ENCODE measurements at places on chromosomes 6 and 20.

- DNase-seq, result no peak
Measured at GRCh38 chr6:97120511-97120910, 162.5 kb downstream of the MMS22L start.

GRCh38 chr6:134925800-134926199 lies 24.1 kb downstream of the ALDH8A1 start:
- no peak for DNase-seq

DNA sequence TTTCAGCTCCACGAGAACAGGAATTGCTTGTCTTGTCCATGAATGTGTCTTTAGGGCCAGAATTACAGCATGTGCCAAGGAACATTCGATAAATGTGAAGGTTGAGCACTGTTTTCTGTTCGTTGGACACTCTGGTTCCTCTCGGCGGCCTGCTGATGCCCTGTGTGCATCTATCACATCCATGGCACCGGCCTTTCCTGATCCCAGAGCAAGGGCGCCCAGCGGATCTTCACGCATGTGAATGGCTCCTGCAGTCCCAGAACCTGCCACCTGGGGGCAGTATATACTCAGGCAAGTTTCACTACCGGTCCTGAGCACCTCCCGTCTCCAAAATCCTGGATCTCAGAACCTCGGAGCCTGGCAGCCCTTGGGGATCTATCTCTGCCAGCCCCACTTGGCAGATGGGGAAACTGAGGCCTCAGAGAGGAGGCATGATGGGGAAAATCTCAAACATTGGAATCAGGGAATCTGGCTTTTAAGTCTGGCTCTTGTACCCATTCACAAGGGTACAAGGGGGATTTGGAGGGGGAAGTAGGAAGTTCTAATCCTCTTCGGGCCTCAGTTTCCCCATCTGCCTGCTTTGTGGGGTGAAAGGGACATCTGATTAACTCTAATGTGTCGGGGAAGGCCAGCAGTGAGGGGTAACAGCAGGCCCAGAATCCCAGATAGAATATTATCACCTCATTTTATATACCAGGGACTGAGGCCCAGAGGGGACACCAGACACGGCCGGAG lies 4.3 kb upstream of the CEBPB start:
- DNase-seq, result peak; percentile 71

GRCh38 chr6:34115403-34115795 lies 30.5 kb downstream of the GRM4 start:
- no peak for DNase-seq

GRCh38 chr20:61762886-61763739 lies 302.6 kb downstream of the TAF4 start:
- DNase-seq, result no peak

- no peak for DNase-seq
Measured at GRCh38 chr6:74611220-74611619, 594.6 kb downstream of the COL12A1 start.

GRCh38 chr20:10558635-10559187 lies 115.1 kb downstream of the JAG1 start:
- DNase-seq, result no peak

- no peak for DNase-seq
Measured at GRCh38 chr20:45300961-45301360, 5.7 kb upstream of the RBPJL start.

GRCh38 chr6:44002067-44002592 lies 125.1 kb downstream of the MRPL14 start:
- DNase-seq, result no peak

- no peak for DNase-seq
Measured at GRCh38 chr6:34981951-34982350, 92.9 kb downstream of the ANKS1A start.

GRCh38 chr20:41145821-41146620 lies 8.7 kb downstream of the PLCG1 start:
- DNase-seq, result no peak

DNA sequence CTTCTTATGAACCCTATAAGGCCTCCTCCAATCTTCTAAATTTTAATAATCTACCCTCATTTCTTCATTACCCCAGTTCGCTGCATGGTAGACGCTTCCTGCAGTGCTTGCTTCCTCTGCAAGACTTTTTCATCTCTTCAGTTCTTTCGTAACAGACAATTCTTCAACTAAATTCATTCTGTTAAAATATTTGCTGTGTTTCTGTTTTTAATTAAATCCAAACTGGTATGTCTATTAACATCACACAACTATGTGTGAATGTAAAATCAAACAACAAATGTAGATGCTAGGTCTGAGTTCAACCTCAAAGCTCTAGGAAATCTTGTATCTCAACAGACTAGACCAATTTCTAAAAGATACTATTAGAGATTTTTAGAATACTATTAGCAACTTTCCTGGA lies 199.3 kb downstream of the RNGTT start:
- no peak for DNase-seq

DNA sequence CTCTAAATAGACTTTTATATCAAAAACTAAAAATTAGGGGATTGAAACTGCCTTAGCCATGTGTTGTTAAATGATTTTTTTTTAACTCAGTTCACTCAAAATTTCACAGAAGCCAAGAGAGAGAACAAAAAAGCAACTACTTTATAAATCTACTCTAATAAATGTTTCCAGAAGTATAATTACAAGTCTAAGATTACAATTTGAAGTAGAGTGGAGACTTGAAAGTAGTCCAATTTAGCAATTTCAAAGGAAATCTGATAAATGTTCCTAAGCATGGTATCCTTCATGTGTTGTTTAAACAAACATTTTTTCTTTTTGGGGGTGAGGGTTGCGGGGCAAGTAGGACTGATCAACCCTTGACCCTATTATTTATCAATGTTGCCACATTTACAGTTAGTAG lies 72.6 kb downstream of the PHIP start:
- DNase-seq, result no peak

DNA sequence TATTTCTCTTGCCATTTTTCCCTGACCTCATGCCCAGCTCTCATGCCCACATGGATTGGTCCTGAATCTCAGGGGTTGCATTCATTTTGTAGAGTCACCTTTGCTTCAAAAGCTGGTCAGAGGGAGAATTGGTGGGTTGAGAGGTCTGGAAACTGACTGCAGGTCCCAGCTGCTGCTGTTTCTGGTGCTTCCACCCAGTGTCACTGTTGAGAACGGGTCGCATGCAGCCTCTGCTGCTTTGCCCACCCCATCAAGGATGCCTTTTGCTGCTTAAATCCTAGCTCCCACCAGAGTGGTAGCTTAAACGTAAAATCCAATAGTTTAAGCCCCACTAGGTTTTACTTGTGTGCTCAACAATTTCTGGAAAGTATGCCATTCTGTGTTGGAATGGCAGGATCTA lies 211.4 kb upstream of the TSHZ2 start:
- DNase-seq, result no peak

- no peak for DNase-seq
Measured at GRCh38 chr6:46000905-46001304, 14.8 kb downstream of the CLIC5 start.
